ENCODE measurements at places on chromosomes 11 and 22.

- DNase-seq = no peak
These were observed 20.3 kb upstream of the YPEL1 start for GRCh38 chr22:21755851-21756284.

GRCh38 chr11:13134066-13134465 lies 125.0 kb downstream of the RASSF10 start:
- no peak for DNase-seq

GRCh38 chr11:115869780-115870431 lies 365.7 kb upstream of the CADM1 start:
- peak; percentile 11 for DNase-seq

- DNase-seq = no peak
These were observed 8.4 kb downstream of the MIAT start for GRCh38 chr22:26665813-26666231.

- no peak for DNase-seq
These were observed 63.0 kb downstream of the HORMAD2 start for GRCh38 chr22:30143265-30143664.
